ENCODE measurements at places on chromosomes 1 and 21.

- DNase-seq = no peak
Observed at GRCh38 chr1:155004352-155005075, 1.9 kb downstream of the ZBTB7B start.

GRCh38 chr1:110495926-110496600, 22.9 kb downstream of the KCNA10 start:
- no peak for DNase-seq

DNA sequence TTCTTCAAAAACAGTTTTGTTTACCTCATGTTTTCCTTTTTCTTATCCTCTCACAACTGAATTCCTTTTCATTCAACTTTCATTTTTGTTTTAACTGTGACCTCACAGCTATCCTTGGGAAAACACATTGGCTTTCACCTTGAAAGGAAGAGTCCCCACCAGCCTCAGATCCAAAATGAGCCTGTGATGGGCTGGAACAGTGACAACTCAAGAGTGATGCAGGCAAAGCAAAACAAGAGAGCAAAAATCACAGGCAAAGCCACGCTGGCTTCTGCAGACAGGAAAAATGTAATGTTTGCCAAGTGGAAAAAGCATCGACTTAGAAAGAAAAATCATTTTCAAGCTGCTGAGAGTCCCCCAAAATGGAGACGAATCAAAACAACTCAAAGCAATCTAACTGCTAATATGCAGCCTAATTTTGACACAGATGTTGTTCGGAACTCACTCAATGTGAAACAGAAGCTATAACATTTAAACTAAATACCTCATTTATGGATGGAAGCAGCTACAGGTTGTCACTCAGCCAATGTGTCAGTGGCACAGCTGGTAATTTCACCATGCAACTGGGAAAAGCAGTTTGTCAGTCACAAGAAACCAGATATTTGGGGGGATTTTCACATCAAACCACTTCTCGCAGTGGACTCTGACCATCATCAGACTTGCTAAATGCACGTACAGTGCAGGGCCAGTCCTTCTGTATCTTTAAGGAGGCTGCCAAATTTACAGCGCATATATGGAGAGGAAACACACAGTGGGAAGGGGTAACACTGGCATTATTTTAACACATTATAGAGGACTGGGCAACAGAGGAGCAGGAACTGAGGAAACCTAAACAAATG, 50.7 kb downstream of the ALG14 start:
- no peak for DNase-seq

GRCh38 chr21:26795412-26795805, 49.8 kb downstream of the ADAMTS1 start:
- no peak for DNase-seq

GRCh38 chr1:38291336-38291735, 244.7 kb upstream of the POU3F1 start:
- DNase-seq = no peak

Data from iPS DF 19.7 (cell line).